ENCODE measurements at places on chromosomes 6 and 20.

GRCh38 chr6:36856277-36856676 is 17.0 kb upstream of the CPNE5 start:
- DNase-seq: no peak

DNA sequence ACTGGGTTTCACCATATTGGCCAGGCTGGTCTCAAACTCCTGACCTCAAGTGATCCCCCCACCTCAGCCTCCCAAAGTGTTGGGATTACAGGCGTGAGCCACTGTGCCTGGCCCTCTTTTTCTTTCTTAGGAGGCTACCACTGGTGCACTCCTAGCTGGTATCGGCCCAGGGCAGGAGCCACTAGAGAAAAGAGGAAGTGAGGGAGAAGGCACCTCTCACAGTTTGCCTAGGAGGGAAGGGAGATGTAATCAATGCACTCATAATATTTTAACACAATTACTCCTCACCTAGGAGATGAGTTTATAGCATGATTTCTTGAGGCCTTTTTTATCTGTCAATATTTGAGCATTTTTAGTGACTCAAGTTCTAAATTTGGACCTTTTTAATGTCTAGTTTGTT is 189.0 kb upstream of the SOX4 start:
- no peak for DNase-seq

- DNase-seq: no peak
These were observed 548.4 kb upstream of the JAG1 start for GRCh38 chr20:11222243-11222642.

DNA sequence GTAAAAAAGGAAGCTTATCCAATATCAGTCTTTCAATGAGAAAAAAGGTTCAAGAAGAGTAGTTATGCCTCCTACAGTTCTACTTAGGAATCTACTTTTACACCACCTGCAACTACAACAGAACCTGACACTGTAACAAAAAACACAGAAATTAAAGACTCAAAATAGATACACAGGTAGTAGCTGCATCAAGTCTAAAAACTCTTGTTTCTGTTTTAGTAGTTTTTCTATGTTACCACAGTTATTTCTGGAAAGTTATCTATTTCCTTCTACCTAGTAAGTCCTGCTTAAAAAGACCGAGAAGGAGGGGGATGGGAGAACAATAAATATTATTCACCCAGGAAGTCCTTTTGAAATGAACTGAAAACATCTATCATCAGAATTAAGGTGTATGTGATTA is 52.5 kb downstream of the ATG5 start:
- no peak for DNase-seq

GRCh38 chr6:20906945-20907344 is 372.7 kb downstream of the CDKAL1 start:
- DNase-seq: no peak

GRCh38 chr20:60693496-60694133 is 558.4 kb upstream of the CDH4 start:
- DNase-seq: no peak

- no peak for DNase-seq
These were observed 203.0 kb upstream of the PCSK2 start for GRCh38 chr20:17023806-17024205.

- no peak for DNase-seq
These were observed 11.3 kb downstream of the TFAP2B start for GRCh38 chr6:50829898-50830444.

GRCh38 chr6:47064274-47064673 is 22.1 kb upstream of the ADGRF1 start:
- DNase-seq: no peak

DNA sequence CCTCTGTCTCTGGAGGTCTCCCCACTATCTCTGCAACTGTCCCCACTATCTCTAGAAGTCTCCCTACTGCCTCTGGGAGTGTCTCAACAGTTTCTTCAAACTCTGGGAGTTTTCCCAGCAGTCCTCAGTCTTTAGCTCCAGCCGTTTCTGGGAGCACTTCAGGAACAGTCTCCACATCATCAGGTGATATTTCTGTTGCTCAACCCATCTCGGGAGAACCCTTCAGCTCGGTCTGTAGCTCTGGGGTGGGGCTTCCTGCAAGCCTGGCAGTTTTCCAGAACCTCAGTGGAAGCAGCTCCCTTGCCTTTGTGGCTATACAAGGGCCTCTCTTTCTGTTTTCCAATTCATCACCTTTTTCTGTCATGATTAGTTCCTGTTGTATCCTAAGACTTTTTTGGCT is 3.0 kb upstream of the SFTA2 start:
- DNase-seq: no peak

- no peak for DNase-seq
These were observed 42.0 kb upstream of the GMPR start for GRCh38 chr6:16196260-16196983.

DNA sequence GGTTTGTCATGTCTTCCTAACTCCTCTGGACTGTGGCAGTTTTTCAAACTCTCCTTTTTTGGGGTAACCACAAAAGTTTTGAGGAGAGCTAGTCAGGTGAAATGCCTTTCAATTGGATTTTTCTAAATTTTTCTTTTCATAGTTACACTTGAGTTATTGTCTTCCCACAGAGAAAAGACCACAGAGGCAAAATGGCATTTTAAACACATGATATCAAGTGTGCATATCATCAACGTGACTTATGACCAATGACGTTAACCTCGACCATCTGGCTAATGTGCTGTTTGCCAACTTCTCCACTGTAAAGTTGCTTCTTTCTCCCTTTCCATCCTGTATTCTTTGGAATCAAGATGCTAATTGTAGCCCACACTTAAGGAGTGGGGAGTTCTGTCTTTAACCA is 41.3 kb upstream of the SNAP25 start:
- DNase-seq: no peak

GRCh38 chr6:82619573-82619972 is 256.0 kb downstream of the TPBG start:
- DNase-seq: no peak

DNA sequence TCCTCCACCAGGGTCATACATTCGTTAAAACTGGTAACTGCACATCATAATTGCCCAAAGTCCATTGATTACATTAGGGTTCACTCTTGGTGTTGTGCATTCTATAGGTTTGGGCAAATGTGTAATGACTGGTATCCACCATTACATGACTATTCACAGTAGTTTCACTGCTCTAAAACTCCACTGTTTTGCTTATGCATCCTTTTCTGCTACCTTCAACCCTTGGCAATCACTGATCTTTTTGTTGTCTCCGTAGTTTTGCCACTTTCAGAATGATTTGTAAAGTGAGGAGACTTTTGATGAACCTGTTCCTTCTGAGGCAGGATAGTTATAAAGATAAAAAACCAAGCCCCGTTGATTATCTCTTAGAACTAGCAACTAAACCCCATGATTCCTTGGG is 187.3 kb upstream of the MCHR2 start:
- DNase-seq: no peak

GRCh38 chr6:116463301-116463700 is 2.1 kb downstream of the CALHM6 start:
- no peak for DNase-seq

DNA sequence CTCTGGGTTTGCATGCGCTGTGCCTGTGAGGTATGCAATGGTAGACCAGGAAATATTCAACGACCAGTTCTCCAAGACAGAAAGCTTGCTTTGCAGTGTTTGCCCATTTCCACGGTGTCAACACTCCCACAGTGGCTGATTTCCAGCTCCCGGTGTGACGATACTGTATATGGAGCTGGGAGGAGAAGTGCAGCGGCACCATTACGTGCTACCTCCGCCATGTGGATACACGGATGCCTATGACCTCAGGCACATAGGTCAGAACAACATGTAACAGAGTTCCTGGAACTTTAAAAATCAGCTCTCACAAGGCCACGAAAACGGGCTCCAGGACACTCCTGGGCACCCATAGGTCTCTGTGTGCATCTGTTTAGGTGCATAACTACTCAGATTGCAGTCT is 51.1 kb downstream of the NFATC2 start:
- DNase-seq: no peak

GRCh38 chr6:116369964-116370759 is 585 bp upstream of the DSE start:
- DNase-seq: no peak

Measured in pulmonary artery endothelial cell (primary cell).